ENCODE measurements at places on chromosomes 16 and 17.

GRCh38 chr16:56589141-56590039 is at the start of gene MT3:
Gene MT3 (plus strand): TSS chr16:56589528. CDS start chr16:56589591, 63 bp downstream.
- DNase-seq, result no peak

DNA sequence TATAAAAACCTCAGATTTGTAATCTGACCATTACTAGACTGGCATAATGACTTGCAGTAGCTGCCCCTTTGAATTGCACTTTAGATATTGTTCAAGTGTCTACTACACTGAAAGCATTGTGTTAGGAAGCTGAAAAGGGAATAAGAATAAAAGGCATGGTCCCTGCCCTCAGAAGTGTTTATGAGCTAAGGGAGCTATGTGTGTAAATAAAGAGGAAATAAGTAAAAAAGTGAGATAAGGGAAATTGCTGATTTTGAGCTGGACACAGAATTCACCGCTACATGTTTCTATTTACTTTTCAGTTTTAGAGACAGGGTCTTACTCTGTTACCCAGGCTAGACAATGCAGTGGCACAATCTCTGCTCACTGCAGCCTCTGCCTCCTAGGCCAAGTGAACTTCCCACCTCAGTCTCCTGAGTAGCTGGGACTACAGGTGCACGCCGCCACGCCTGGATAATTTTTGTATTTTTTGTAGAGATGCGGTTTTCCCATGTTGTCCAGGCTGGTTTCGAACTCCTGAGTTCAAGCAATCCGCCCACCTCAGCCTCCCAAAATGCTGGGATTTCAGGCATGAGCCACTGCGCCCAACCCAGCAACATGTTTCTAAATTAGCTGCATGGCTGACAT is 57.0 kb downstream of the GRB2 start:
- no peak for DNase-seq

GRCh38 chr17:3812284-3812683 is 11.3 kb upstream of the ITGAE start:
- DNase-seq, result no peak

DNA sequence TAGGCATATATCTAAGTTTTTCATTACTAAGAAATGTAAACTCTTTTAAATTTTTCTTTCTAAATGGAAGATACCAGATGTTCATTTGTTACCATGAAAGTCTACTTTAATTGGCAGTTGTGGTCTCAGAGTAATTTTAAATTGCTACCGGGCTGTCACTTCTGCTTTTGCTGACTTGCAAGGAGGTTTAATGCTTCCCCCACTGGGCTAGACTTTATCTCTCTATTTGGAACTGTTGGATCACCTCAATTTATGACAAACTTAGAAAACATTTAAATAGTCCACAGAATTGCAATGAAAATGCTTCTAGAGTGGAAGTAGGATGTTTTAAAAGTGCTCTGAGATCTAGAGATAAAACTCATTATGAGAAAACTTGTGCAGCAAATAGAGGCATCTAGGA is 479.8 kb upstream of the GOT2 start:
- DNase-seq, result no peak

GRCh38 chr17:9669551-9670008 is 24.3 kb downstream of the USP43 start:
- DNase-seq, result no peak

DNA sequence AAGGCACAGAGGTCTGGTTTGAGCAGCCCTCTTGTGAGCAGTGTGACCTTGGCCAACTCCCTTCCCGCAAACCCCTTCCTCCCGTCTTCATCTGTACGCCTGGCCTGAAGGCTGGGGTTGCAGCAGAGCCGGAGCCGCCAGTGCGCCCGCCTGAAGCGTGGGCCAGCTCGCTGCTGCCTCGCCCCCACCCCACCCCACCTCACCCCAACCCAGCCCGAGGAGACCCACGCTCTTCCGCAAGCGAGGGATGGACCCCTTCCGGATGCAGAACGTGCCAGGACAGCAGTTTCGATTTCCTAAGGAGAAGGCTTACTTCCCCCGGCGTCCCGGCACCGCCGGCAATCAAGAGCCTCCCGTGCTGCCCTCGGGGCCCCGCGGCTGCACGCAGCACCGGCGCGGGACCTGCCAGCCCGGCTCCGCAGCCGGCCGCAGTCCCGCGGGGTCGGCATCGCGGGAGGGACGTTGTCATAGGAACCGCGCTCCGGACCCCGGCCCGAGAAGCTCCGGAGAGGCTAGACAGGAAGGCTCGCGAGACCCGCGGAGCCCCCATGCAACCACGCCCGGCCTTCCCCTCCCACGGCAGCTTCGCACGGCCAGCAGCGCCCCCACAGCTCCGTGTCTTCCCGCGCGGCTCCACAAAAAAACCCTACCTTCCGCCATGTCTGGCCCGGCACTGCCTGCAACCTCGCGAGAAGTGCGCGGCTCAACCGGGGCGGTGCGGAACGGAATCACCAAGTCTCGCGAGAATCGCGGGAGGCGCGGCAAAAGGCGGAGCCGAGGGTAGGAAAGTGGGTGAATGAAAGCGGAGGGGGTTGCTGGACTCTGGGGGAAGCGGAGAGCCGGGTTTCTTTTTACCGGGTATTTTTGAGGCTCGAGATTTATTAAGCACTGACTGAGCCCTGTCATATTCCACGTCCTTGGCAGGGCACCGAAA is at the start of gene ANKFY1:
Gene ANKFY1, minus strand, starts transcription at position 698 of the 934 bp plus-strand sequence. Its CDS starts 38 bp downstream, at position 660.
- peak; percentile 94 for DNase-seq

- no peak for DNase-seq
Observed at GRCh38 chr17:66006654-66007053, 185.3 kb downstream of the CEP112 start.

DNA sequence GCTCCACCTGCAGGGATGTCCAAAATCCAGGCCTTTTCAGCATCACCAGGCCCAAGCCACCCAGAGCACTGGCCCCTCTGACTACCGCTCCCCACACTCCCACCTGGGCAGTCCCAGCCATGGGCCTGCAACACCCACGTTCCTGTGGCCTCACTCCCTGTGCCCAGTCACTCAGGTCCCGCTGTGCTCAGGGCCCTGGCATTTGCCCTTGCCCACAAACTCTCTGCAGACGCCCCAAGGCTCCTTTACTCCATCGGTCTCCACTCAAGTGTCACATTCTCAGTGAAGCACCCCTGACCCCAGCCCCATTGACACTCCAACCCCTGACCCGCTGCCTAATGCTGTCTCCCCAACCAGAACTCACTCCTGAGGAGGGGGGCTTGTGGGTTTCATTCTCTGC is 23.6 kb downstream of the MPG start:
- DNase-seq, result no peak

DNA sequence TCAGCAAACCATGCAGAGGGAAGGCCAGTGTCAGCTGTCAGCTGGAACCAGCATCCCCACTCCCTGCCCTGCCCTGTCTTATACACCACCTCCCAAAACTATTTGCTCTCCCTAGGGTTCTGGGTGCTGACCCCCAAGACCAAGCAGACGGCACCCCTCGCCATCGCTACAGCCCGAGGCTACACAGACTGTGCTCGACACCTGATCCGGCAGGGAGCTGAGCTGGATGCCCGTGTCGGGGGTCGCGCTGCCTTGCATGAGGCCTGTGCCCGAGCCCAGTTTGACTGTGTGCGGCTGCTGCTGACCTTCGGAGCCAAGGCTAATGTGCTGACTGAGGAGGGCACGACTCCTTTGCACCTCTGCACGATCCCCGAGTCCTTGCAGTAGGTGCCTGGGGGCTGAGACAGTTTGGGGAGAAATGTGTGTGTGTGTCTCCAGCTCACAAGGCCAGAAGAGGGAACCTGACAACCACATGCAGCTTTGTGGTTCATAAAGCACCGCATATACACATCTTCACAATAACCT is 1.5 kb downstream of the ASB16 start:
- no peak for DNase-seq

- no peak for DNase-seq
Observed at GRCh38 chr16:87843678-87844105, 25.6 kb downstream of the SLC7A5 start.

GRCh38 chr17:75246404-75246803 is 15.0 kb downstream of the GGA3 start:
- no peak for DNase-seq

GRCh38 chr16:75477680-75478473 is 13.4 kb upstream of the TMEM170A start:
- no peak for DNase-seq

DNA sequence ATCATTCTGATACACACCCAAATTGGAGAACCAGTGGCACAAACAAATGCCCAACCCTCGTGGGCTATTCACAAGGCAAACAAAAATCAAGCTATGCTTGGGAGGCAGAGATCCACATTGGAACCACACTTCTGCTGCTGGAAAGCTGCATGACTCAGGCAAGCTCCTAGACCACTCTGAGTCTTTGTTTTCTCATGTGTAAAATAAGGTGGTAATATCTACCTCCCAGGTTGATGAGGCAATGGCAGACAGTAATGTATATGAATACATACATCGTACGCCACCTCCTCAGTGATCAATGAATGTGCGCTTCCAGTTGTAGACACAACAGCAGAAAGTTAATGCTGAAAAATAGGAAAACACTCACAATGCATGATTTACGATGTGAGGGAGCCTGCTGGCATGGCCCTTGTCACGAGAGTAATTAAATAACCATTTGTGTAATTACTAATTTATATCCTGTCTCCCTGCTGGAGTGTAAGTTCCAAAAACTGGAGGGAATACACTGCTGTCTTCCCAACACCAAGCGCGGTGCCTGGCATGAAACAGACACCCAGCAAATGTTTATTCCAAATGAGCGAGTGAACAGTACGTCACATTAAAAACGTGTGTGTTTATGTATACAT is 69.9 kb upstream of the HSBP1 start:
- no peak for DNase-seq

GRCh38 chr16:81738783-81739496 is 40.2 kb upstream of the PLCG2 start:
- no peak for DNase-seq

GRCh38 chr16:15803618-15804017 is 53.2 kb downstream of the MYH11 start:
- DNase-seq, result no peak
